ENCODE measurements at places on chromosomes 12 and 14.

DNA sequence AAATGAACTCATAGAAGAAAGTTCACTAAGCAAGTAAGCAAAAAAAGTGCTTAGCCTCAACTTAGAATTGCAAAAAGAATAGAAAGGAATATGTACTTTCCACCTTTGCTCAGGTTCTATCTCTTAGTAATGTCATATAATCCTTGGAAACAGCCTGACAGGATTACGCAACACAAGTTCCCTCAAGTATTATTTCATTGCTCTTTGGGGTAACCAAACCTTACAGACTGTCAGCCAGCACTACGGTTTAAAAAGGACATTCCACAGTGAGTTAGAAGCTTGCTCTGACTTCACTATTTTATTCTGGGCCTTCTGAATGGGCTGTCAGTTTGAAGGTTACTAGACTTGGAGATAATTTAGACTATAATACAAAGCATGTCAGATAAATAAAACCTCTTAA lies 264.0 kb downstream of the ATXN7L3B start:
- no peak for DNase-seq

DNA sequence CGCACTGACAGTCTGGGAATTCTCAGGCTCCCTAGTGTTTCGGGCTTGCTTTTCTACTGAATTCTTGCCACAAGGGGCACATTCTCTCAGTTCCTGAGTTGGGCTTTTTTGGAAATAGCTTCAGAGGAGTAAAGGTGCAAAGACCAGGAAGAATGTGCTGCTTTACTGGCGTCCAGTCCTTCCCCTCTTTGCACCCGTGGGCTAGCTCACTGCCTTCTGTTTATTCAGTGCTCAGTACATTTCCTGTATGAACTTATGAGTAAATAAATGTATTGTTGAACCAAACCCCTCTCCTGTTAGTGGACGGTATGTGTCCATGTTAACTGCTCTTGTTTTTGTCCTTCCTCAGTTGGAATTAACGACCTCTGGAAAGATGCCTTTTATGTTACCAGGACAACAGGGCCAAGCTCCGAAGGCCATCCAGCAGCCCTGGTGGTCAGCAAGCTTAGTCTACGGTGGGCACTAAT lies 24.0 kb downstream of the GSG1 start:
- no peak for DNase-seq

- no peak for DNase-seq
These were observed 326.3 kb upstream of the DIO2 start for GRCh38 chr14:80537626-80538025.

DNA sequence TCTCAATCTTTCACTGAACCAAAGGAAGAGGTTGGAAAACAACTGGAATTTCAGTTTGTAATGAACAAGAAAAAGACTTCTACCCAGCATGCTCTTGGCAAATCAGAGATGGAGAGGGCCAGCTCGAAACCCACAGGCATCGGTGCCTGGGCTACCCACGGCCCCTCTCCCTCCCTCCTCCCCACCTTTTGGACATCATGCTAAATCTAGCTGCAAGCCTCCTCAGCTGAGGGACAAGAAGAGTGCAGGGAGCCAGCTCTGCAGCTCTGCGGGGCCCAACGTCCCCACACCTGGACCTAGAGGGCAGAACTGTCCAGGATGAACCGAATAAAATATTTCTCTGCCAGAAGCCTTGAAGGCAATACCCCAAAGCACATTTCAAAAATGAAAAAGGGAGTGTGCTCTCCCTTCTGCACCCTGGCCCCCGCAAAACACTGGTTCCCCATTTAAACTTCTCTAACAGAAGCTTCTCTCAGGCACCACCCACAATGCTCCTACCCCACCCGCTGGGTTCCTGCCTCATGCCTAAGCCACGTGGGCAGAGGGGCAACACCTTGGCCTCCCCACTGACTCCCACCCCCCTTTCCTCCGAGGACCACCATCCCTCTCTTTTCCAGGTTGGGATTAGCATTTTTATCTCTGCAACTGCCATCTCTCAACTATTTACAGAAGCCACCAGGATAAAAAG lies 8.2 kb downstream of the CAMKK2 start:
- no peak for DNase-seq

Measured in urothelium cell line (cell line).